WERI-Rb-1 (cell line): ENCODE measurements at places on chromosomes 3 and 15.

GRCh38 chr3:154779571-154779970 lies 300.5 kb upstream of the MME start:
- DNase-seq, result no peak

DNA sequence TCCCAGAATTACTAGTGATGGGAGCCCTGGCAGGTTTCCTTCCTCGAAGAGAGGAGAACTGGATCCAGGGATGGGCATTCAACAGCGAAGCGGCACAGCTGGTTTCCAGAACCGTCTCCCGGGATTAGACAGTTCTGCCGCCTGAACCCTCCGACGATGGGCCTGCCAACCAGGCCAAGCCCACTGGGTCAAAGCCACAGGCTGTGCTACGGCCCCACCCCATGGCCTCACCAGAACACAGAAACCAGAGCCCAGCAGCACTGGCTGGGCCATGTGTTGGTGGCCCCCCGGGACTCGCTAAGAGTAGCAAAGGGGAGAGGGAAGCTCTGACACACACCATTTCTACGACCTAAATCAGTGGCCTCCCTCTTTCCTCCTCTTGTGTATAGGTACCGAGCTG lies 2.2 kb downstream of the C15orf62 start:
- no peak for DNase-seq

GRCh38 chr15:59797756-59798604 lies 108.9 kb upstream of the BNIP2 start:
- no peak for DNase-seq

- no peak for DNase-seq
Measured at GRCh38 chr15:70806992-70807712, 43.8 kb upstream of the UACA start.

- no peak for DNase-seq
Measured at GRCh38 chr3:171748064-171748924, 62.0 kb downstream of the PLD1 start.

DNA sequence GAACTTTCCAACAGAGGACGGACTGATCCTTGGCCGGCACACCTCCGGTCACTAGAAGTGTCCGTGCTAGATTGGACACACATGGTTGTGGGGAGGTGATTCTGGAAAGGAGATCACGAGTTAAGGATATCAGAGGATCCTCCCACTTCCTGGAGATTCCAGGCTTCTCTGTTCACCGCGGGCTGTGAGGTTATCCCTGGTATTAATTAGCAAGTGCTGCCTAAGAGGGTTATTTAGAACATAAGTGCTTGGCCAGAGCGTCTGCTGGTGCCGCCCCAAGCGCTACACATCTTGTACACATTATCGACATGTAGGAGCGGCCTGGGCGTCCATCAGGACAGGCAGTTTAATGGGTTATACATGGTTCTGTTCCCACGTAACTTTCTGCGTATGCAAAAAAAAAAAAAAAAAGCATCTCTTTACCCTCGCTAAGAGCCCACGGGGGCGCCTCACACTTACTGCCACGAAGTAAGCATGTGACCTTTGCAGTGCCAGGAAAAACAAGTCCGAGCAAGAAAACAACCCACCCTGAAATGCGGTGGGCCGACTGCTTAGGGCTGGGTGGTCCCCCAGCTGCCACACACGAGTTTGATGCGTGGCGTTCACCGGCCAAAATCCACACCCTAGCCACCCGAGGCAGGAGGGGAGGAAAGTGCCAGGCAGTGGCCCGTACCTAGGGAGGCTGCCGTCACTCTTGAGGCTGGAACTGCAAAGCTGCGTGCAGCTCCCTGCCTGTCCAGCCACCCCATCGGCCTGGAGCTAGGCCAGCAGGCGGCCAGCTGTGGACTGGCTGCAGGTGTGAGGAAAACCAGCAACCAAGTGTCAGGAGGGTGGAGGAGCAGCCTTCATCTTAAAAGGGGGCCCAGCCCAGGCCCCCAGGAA lies 78.0 kb downstream of the CPN2 start:
- peak; percentile 71 for DNase-seq

- DNase-seq, result no peak
Measured at GRCh38 chr3:130661140-130661891, 85.3 kb downstream of the PIK3R4 start.

DNA sequence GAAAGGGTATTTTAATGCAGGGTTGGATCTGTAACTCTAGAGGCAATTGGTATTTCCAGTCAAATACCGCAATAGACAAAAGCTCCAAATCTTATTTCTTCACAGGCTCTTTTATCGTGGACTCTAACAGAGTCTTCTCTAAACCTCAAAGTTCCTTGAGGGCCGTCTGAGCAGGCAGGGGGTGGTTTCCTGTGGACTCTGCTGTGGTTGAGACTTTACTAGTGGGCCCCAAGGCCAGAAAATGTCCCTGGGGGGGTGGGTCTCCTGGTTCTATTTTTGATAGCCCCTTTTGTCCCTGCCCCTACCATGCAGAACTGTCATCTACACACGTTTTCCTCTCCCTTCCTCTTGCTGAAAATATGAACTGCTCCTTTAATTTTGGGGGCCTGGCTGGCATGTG lies 80.1 kb downstream of the ASB7 start:
- no peak for DNase-seq

DNA sequence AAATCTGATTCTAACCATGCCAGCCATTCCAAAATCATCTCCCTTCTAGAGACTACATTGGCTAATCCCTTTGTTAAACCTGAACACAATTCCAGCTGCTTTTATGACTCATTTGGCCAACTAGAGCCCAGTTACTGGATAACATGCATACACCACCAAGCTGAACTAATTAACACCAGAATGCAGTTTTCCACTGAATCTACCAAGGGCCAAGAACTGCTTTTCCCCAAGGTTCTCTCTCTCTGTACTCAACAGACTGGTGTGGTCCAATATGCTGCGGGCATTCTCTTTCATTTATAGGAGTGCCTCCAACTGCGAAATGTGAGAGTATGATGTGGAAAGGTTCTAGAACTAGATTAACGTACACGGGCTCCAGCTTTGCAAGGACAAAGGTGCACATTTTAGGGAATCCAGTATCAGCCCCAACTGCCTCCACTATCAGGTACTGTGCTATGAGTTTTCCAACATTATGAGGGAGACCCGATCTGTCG lies 1.5 kb downstream of the CHSY1 start:
- DNase-seq, result no peak
